GM19239 (cell line): ENCODE measurements at places on chromosomes 6 and 20.

DNA sequence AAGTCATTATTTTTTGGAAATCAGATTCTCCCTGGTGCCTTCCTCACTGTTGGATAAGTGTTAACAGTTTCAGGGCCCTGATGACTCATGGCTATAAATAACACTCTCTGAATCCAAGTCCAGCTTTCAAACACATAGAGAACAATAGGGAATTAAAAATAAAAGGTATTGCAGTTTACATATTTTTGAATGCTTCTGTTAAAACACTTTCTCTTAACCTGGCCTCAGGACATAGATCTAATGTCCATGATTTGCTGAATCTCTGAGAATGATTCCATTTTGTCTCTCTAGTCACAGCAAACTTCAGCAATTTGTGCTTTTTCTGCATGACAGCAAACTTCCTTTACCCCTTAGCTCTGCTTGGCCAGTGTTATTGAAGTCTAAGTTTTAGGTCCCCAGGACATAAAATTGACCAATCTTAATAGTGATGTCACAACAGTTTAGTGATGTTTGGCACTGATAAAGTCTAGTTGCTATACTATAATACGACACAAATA, 1192.4 kb upstream of the CITED2 start:
- DNase-seq: no peak

GRCh38 chr6:89313006-89313405, 2.1 kb downstream of the GABRR2 start:
- DNase-seq: no peak

DNA sequence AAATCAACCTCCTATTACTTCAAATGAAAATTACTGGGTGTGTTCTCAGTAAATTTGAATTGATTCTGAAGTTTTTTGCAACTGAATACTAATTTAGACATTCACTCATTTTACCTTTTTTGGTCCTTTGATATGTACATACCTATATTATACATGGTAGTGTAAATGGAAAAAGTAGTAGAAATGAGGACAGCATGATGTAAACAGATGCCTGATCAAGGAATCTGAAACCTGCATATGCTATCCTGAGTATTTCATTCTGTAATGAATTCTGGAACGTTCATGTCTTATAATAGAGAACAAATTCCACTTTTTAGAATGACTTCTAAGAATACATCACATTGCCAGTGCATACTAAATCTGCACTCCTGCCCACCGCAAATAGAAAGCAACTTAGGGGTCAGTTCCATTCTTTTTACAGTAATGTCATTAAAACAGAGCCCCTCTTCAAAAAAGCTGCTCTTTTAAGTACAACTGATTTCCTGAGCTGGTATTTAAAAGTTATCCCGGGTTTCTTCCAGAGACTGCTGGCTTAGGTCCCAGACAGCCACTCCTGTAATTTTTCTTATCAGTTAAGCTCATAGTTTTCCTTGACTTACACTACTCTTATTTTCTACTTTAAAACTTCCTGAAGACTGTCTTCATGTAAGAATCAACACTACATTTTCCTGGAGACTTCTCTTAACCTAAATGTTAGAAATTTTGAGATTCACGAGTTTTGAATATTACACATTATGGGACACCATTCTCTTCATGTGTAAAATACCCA, 48.4 kb downstream of the MAP3K7 start:
- no peak for DNase-seq

- DNase-seq: no peak
Measured at GRCh38 chr6:162814426-162814973, 86.7 kb downstream of the PACRG start.

DNA sequence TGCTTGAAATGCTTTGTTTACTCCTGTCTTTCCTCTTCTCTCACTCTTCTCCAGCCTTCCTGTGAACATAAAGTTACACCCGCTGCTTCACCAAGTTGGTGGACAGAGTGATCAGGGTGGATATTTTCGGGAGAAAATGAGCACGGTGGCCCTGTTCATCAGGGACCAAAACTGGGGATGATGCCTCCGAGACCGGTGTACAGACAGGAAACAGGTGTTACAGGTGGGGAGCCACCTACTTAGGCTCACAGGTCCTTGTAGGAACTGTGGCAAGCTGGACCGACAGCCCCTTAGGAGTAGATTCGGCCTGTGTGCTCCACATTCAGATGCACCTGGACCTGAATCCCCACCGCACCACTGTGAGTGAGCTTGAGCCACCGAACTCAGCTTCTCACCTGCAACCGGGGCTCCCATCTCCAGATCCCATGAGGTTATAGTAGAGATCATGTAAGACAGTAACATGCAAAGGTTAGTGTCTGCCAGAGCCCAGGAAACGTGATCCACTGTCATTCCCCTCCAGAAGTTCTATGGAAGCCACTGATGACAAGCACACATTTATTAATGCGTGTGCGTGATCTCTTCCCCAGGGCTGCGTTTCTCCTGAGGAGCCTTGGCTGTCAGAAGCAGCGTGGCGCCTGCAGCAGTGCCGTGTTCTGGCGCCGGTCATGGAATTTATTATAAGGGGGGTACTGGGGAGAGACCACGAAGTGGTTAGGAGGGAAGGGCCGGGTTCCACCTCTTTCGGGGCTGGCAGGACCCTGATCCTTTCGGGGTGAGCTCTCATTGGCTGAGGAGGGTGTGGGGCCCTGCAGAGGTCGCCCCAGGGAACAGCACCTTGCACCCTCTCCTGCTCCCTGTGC, 94.2 kb downstream of the ERMARD start:
- no peak for DNase-seq

DNA sequence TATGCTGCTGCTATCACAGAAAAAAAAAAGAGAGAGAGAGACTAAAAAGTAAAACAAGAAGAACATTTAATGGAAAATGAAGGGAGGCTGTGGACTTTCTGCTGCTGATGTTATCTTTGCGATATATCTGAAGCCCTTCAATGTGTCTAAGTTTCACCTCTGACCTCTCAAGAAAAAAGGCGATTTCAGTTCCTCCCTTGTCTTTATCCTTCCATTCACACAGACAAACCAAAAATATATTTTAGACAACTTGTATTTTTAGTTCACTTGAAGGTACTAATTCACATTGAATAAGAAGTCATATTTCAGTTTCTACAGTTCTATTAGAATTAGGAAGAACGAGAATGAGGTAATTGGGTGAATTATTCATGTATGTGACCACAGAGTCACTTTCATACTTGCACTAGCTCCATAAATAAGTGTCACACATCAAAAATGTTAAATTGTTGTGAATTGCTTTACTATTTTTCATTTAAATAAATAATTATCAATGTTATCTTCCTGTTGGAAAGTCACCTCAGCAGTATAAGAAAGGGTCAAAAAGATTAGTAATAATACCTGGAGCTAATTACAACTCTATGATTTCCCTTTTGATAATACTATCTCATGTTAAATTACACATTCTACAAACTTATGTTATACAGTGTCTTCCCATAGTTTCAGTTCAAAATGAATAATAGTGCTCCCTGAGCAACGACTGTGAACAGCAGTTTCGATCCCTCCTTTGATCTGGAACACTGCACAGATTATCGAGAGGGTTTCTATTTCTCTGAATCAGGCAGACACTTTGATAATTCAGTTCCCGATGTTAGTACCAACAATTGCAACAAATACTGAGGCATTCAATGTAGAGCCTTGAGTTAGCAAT, 85.2 kb upstream of the PLCB4 start:
- no peak for DNase-seq

GRCh38 chr6:52548353-52548713, 28.5 kb downstream of the TRAM2 start:
- no peak for DNase-seq

DNA sequence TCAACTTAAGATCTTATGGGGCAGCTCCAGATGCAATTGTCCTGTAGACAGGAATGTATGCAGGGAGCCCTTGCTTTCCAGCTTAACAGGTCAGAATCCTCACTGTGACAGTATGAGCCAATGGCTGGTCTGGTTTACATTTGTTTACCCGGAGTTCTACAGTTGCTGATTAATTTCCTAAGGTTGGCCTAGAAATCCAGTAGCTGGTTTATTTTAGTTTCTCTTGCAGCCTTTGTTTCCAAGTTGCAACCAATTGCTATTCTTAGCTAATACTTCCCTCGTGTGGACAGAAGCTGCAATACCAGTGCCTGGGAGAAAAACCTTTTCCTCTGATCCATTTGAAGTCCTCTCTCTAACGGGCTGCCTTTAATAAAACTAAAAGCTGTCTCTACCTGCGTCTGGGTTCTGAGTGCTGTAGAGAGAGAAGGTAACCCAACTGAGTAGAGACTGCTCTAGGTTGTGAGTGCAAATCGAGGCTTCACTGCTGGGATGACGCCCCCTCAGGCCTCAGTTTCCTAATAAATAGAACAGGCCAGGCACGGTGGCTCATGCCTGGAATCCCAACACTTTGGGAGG, 45.9 kb downstream of the ZNF217 start:
- DNase-seq: peak; percentile 24

- DNase-seq: peak; percentile 8
Measured at GRCh38 chr20:1664911-1665310, 7.3 kb upstream of the SIRPG start.

DNA sequence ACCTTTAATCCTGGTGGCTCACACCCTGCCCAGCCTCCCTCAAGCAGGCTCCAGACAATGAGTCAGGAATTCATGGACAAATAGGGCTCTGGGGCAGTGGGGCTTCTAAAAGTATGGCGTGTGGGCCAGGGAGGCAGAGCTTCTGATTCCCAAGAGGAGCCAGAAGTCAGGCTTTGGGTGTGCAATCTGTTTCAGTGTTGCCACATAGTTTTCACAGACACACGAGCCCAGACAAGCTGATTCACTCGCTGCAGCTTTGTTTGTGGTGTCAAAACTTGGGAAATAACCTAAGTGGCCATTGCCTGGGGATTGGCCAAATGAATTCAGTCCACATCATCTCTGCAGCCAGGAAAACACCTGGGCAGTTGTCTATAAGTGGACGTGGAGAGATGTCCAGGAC, 9.2 kb downstream of the PEDS1 start:
- no peak for DNase-seq

DNA sequence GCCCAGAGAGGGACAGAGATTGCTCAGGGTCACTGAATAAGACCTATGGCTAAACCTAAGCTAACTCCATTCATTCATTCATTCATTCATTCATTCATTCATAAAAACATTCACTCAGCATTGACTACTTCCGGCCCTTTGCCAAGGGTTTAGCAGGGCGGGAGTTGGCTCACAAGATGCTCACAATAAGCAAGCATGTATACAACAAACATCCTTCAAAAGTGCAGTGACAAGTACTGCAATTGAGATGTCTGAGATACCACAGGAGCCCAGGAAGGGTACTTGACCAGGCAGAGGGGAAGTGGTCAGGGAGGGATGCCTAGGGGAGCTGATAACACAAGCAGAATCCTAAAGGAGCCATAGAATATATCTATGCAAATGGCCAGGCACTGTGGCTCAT, 18.2 kb upstream of the KIAA1755 start:
- no peak for DNase-seq

- DNase-seq: no peak
Measured at GRCh38 chr20:824490-824889, 9.0 kb upstream of the FAM110A start.

DNA sequence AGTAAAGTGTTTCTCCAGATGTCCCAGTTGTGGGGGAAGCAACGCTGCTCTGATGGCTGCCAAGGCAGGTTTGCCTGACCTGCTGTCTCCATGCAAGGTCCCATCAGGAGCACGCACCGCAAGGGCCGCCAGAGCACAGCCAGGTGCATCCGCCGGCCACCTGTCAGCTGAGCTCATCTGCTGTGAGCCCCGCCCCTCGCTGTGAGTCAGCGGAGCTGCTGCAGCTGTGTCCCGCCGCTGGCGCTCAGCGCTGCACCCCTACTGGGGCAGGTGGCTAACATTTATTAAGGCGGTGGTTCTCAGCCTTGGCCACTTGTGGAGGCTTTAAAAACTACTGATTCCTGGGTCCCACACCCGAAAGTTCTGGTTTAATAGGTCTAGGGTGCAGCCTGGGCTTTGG, 225.7 kb downstream of the UST start:
- no peak for DNase-seq

GRCh38 chr6:11007715-11008608, 36.1 kb downstream of the ELOVL2 start:
- no peak for DNase-seq

DNA sequence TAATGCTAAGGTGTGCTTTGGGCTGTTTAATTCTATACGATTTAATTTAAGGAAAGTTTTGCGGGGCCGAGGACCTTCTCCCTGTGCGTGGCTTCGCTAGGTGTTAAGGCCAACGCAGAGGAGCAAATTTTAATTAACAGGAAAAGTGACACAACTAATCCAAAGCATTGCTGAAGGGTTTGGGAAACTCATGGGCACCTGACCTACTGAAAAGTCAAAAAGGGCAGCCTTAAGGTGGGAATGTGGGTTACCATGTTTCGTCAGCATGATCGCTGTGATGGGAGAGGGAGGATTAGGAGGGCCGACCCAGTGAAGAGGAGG, 415 bp upstream of the CUL9 start:
- DNase-seq: no peak

GRCh38 chr6:37783025-37783855, 36.3 kb upstream of the ZFAND3 start:
- DNase-seq: no peak

GRCh38 chr6:36544228-36544627, 3.1 kb downstream of the STK38 start:
- no peak for DNase-seq

GRCh38 chr20:34389206-34389953, 26.3 kb downstream of the ITCH start:
- DNase-seq: no peak

GRCh38 chr20:35511814-35512420, 17.5 kb downstream of the C20orf173 start:
- no peak for DNase-seq

GRCh38 chr6:164023535-164023934, 609.0 kb downstream of the QKI start:
- no peak for DNase-seq

GRCh38 chr6:112466373-112467151, 119.4 kb downstream of the RFPL4B start:
- no peak for DNase-seq

GRCh38 chr6:170226647-170227046, 64.2 kb downstream of the DLL1 start:
- DNase-seq: no peak

DNA sequence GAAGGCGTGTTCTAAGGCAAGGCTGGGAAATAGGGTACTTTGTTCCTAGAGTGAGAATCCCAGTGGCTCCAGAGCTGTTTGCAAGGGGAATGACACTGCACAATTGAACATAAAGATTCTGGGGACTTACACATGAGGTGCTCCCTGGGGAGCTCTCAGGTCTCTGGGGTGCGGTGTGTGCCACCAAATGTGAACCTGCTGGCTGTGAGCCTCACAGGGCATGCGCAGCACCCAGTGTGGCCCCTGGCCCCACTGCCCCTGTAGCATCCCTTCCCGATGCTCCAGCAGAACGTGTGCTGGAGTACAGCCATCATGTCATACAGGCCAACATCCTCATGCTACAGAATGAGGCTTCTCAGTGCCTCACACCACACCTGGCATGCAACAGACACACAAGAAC, 68.2 kb downstream of the TOX2 start:
- DNase-seq: no peak

DNA sequence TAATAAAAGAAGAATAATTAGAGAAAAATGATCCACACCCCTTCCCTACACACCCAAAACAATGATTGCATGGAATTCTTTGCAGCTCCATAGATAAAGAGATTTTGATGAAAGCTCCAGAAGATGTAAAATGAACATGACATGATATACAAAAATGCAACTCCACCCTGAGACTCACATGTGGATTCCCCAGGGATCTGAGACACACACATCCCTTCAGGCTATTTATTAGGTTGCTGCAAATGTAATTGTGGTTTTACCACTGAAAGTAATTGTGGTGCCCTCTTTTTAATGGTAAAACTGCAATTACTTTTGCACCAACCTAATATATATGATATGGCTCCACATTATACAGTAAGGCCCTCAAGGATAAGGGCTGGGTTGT, 40.4 kb upstream of the TBC1D7 start:
- no peak for DNase-seq
